ENCODE measurements at places on chromosomes 5 and 9. TPM values are rescaled to one million over a fixed set of nuclear protein-coding genes. Genes with fewer than 3 reads are reported as not detected.

The CLIC3 gene
- 4.7 TPM for polyA plus RNA-seq

The GLDC gene
- 1.2 TPM for polyA plus RNA-seq

The CDX1 gene
- polyA plus RNA-seq, result 0.63 TPM

DNA sequence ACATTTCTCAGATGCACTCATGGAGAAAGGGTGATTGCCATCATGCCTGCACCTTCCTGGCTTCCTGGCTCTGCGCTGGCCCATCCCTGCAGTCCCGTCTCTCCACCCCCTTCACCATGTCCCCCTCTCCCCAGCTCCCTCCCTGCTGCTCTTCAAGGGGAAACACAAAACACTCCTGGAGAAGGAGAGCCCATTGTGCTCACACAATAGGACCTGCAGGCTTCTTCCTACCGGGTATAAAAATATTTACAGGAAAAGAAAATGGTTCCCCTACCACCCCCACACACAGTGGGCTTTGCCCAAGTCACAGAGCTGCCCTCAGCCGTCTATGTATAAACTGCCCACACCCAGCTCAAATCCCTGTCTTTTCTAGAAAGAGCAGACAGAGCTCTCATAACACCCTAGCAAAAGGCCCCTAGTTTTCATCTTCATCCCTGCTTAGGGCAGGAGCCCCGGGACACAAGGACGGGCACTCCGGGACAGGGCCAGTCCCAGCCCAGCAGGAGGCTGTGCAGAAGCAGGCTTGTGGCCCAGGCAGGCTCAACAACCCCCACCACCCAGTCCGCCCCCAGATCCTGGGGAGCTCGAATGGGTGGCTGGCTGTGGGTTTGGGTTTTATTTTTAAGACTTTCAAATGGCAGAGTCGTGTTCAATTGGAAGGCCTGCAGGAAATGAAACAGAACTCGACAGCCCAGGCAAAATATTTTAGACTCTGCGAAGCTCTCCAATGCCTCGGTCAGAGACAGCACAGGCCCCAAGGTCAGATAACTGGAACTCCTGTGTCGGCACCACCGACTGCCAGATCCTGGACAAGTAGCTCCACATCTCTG, 77.3 kb downstream of the LRSAM1 start:
- DNase-seq, result no peak

- DNase-seq, result no peak
These were observed 124.9 kb upstream of the GRIA1 start for GRCh38 chr5:153365547-153365946.

DNA sequence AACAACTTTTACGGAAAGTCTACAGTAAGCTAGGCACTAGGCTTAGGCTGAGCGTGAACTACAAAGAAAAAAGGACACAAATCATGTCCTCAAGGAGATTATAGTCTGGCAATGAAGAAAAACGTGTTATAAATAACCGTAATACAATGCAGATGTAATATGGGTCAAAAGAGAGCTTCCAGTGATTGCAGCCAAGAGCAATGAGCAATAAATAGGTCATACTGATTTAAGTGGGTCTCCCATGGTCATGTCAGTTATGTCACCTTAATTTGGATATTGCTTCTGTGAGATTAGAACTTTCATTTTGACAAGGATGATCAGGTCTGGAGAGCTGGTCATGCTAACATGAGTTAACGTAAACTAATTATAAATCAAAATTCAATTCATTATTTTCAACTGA, 158.6 kb upstream of the GNA14 start:
- no peak for DNase-seq
